ENCODE measurements at places on chromosomes 4 and X.

DNA sequence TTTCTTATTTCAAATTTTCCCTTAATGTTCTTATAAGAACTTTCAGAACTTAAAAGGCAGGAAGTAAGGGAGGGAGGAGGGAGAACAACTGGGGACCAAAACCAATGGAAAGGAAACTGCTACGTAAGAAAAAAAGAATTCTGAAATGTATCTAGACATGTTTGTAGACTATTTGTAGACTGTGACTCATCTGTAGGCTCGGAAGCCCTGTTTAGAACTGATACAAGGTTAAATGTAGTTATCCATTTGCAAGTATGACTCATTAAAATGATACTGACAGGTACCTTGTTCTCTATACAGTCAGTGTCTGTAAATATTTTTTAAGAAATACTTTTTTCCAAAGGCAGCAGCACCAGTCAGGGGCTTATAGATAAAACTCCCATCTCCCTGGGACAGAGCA lies 202.0 kb downstream of the DHX15 start:
- H3K27ac ChIP-seq, result peak overlapping the region; percentile 68
- H3K4me1 ChIP-seq, result no peaks in the 10 kb centered on the region
- H3K4me3 ChIP-seq, result no peak overlapping the region
- H3K36me3 ChIP-seq, result no peaks in the 10 kb centered on the region
- DNase-seq, result peak; percentile 48

DNA sequence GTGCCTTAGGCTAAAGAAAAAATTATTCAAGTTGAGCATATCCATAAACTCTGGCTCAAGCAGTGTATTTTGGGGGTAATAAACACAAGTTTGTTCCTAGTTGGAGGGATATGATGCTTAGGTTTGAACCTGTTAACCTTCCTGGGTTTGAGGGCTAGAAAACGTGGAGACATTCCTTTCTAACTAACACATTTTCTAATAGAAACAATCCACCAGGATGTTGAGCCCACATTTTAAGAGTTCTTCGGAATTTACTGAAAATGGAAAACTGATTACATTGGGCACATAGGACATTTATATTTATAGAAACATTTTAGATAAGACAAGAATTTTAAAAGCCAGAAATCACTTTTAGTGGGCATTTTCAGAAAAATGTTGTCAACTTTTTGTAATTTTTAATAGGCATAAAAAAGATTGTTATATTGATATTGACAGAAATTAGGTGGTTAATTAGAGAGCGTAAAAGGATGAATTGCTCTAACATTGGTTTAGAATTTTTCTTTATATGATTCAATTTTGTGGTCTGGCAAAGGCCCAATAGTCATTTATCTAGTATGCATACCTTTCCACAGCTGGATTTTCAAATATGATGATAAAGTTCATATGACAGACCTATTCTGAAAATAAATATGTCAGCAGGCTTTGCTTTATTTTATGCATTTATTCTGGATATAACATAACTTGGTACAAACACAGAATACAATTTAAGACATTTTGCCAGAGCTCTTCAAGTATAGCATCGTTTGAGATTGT lies 49.2 kb downstream of the CEP44 start:
- H3K4me3 ChIP-seq, result no peak overlapping the region
- H3K27me3 ChIP-seq, result no peaks in the 10 kb centered on the region
- H3K27ac ChIP-seq, result no peak overlapping the region
- no peaks in the 10 kb centered on the region for H3K36me3 ChIP-seq
- no peaks in the 10 kb centered on the region for H3K4me1 ChIP-seq
- no peak for DNase-seq

- H3K36me3 ChIP-seq, result no peaks in the 10 kb centered on the region
- no peaks in the 10 kb centered on the region for H3K4me1 ChIP-seq
- no peak overlapping the region for H3K4me3 ChIP-seq
Measured at GRCh38 chr4:15601862-15602261, 53.3 kb downstream of the FBXL5 start.

GRCh38 chrX:145532176-145532780 lies 285.0 kb downstream of the SPANXN1 start:
- no peak overlapping the region for H3K27ac ChIP-seq
- no peaks in the 10 kb centered on the region for H3K4me1 ChIP-seq
- H3K36me3 ChIP-seq, result no peaks in the 10 kb centered on the region
- DNase-seq, result no peak

DNA sequence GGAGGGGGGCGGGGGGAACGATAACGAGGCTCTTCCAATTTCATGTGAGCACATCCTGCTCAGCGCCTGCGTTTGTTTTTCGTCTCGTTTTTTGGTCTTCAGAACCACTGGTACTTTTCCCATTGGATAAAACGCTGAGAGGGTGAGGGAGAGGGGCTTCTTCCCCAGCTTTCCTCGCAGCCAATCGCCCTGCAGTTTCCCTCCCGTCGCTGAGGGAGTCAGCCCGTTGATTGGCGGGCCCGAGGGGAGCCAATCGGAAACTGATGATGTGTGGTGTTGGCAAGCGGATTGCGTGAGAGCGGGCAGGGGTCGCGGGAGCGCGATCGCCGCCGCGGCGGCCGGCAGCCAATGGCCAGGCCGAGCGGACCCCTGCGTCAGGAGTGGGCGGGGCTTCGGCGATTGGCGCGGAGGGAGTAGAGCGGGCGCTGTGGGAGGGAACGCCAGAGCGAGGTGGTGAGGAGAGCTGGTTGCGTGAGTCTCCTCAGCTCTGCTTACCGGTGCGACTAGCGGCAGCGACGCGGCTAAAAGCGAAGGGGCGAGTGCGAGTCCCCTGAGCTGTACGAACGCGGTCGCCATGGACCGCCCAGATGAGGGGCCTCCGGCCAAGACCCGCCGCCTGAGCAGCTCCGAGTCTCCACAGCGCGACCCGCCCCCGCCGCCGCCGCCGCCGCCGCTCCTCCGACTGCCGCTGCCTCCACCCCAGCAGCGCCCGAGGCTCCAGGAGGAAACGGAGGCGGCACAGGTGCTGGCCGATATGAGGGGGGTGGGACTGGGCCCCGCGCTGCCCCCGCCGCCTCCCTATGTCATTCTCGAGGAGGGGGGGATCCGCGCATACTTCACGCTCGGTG lies at the start of gene TSPYL2:
Gene TSPYL2 (plus strand): TSS at position 443 of the 848 bp plus-strand sequence. CDS start 132 bp downstream, at position 575.
- peak; percentile 96 for DNase-seq
- H3K4me1 ChIP-seq, result no peaks in the 10 kb centered on the region
- no peaks in the 10 kb centered on the region for H3K36me3 ChIP-seq
- peak within 1 kb of the TSS; percentile 83 for H3K27ac ChIP-seq
- peak within 1 kb of the TSS; percentile 53 for H3K4me3 ChIP-seq
